ENCODE measurements at places on chromosomes 6 and 20. TPM values are rescaled to one million over a fixed set of nuclear protein-coding genes. Genes with fewer than 3 reads are reported as not detected.

The HTR1B gene
- not detected for total RNA-seq

The LAMA5 gene
- 3.6 TPM for total RNA-seq

The FAM217A gene
- not detected for total RNA-seq

The TRIM31 gene
- total RNA-seq = not detected

The LTB gene
- not detected for total RNA-seq

The EPB41L2 gene
- 76.9 TPM for total RNA-seq

The SAMD3 gene
- 0.29 TPM for total RNA-seq
